B cell (primary cell): ENCODE measurements at places on chromosomes 1 and 21. TPM values are rescaled to one million over a fixed set of nuclear protein-coding genes. Genes with fewer than 3 reads are reported as not detected.

- no peak for DNase-seq
These were observed 20.7 kb downstream of the IL10RB start for GRCh38 chr21:33286600-33287456.

- peak; percentile 77 for DNase-seq
These were observed 4.5 kb downstream of the C1orf232 start for GRCh38 chr1:26164036-26164860.

DNA sequence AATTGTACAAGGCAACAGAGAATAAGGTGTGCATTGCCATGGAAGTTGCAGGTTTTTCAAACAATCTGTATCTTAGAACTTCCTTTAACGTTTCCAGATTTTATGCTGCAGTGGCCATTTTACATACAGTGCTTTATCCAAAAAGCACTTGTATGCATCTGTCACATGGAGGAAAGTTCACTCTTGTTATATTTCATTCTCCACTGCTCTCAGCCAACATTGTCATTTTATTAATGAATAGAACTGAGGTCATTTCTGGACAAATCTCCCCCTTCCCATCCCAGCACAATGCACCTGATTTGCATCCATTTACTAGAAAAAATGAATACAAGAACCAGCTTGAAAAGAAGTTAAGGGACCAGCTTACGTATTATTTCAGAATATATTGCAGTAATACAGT, 342.0 kb downstream of the USP25 start:
- DNase-seq = no peak

DNA sequence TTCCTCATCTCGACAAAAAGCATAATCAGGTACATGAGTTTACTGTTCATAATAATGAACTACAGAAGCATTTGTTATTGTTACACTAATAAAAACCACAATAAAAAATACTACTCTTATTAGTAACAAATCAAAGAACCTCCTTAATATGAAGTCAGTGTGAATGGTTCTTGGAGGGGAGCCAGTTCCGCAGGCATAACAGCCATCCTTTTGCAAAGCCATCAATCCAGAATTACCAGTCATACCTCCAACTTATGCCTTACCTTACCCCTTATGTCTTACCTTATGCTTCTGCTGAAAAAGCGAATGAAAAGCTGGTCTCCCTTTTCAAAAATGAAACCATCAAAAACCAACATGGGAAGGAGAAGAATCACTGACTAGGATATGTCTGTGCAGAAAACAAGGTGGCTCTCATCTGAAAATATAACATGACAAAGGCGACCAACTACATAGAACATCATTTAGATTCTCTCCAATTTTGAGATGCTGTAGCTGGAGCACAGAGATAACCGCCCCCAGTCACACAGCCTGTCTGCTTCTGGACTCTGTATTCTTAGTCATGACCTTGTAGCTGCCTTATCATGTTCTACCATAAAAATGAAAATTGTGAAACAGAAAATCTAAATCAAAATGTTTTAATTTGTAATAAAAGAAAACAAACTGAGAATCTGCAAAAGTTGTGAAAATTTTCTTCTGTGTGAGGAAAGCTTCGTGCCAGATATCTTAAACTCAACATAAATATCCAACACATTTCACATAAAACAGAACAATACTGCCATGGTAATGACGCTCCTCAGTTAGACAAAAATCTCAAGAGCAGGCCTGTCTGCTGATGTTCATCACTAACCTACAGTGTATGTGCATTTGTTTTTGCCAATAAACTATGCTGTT, 438.2 kb downstream of the SMYD3 start:
- DNase-seq = no peak

GRCh38 chr1:59693406-59693805, 121.3 kb upstream of the HOOK1 start:
- peak; percentile 25 for DNase-seq

DNA sequence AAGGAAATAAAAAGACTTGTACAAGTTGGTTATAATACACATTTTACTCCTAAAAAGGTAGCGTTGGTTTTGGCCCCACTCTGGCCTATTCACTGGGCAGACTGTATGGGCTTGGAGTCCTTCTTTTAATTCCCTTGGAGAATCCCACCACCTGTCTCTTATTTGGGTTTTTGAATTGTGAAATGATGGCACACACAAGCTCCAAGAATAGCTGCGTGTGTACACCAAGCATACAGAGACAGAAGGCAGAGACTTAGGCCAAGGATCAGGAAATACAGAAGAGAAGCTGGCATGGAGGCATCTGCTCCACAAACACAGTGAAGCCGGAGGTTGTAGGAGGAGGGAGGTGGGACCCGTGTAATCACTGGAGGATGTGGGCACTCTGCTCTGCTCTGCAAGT, 29.1 kb downstream of the DDR2 start:
- no peak for DNase-seq

The REN gene
- not detected in 2 replicates for total RNA-seq

The SLC25A44 gene
- 26.6 and 27.2 TPM in 2 replicates for total RNA-seq

DNA sequence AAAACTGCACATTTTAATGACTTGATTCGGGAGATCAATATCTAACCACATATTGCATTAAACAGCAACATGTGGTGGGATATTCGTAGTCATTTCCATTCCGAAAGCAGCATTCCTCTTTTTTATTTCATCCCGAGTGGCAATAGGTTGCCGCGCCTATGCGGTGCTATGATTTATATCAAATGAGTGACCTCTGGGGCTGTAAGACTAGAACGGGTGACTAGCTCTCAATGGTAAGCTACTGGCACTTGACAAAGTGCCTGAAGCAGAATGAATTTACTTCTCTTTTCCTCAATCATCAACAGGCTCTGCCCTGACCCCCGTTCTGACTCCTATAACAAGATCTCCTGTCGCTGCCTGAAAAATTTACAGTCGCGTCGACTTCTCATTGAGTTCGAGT, 162.3 kb downstream of the ZNF281 start:
- DNase-seq = no peak

DNA sequence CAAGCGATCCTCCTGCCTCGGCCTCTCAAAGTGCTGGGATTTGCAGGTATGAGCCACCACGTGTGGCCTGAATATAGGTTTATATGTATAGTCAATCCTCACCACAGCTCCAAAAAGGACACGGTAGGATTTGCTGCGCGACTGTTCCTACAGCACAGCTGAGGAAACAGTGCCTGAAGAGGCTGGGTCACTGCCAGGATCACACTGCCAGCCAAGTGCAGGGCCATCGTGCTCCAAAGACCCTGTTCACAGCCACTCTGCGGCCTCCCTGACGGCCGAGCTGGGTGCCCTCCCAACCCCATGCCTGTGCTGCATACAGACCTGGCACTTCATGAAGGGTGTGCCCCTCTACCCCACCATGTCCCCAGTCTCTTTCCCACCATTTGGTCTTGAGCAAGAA, 71.4 kb downstream of the MRPL37 start:
- DNase-seq = no peak

The FBLIM1 gene
- not detected in 2 replicates for total RNA-seq

The SPRR2F gene
- not detected in 2 replicates for total RNA-seq

DNA sequence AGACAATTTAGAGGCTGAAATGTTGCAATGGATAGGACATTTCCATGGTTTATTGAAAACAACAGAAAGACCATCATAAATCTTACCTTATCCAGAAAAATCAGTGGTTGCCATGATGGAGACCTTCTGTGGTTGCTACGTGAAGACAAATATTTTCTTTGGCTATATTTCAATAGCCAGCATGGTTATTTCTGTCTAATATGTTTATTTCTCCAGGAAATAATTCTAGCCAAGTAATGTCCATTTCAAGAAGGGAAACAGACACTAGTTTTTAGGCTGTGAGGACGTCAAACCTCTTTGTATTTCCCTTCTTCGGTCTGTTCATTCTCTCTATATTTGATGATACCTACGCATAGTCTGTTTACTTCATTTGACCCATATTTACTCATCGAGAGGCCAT, 49.2 kb upstream of the NFASC start:
- DNase-seq = no peak

The FCRL5 gene
- total RNA-seq = 34.0 and 35.0 TPM in 2 replicates

- peak; percentile 60 for DNase-seq
These were observed 2.4 kb upstream of the MMP23B start for GRCh38 chr1:1629430-1630190.

GRCh38 chr1:207891148-207891547, 19.8 kb downstream of the CD34 start:
- no peak for DNase-seq
